Panc1 (cell line): ENCODE measurements at places on chromosomes 1 and 21.
A peak's percentile ranks its signal among the peaks of the same experiment; 100 is the strongest.

DNA sequence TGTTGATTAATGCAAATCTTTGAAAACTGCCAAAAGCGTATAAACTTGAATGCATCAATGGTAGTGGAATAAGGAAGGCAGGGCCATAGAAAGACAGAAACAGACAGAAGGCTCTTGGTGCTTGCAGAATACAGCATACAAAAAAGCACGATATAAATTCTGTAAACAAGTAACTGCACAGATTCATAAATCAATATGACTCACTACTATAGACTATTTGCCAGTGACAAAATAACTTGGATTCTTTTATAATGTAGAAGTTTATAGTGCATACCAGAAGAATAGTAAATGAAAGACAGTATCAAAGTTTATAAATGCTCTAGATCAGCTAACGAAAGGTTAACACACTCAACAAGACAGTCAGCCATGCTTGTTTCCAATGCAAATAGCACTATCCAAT, 349.6 kb downstream of the PTBP2 start:
- DNase-seq = no peak

- DNase-seq = no peak
Measured at GRCh38 chr1:36866169-36866814, 168.0 kb downstream of the GRIK3 start.

- no peak for DNase-seq
Measured at GRCh38 chr1:92503043-92503925, 16.6 kb upstream of the GFI1 start.

DNA sequence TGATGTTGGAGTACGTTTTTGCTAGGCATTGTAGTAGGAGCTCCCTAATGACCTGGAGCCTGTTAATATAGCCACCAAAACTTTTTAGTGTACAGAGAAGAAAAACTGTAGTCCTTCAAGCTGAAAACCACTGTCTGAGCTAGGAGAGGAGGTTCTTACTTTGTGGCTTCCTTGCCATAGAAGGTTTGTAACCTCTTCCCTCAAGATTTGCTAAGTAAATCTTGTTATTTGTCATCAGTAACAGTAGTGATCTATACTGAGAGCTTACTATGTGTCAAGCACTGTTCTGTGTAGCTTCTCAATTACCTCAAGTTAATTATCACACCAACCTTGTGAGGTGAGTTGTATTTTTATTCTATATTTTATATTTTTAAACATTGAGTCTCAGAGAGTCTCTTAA, 21.2 kb upstream of the LRRC8C start:
- DNase-seq = no peak

DNA sequence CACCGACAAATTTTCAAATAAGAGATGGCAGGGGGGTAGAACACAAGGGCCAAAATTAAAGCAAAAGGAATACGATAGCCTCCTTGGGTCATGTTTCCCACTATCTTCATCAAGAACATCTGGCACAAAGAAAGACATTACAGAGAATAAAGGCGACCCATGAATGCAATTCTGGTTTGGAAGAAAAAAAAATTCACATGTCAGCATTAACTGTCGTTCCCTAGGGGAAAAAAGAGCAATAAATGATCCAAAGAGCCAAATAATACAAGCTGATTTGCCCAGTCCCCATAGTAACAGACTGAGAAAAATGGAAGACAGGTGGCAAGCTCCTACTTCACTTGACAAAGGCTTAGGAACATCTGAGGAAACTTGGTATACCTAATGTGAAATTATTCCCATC, 4.5 kb downstream of the STIL start:
- DNase-seq = no peak

GRCh38 chr1:165387505-165387904, 31.0 kb upstream of the LMX1A start:
- DNase-seq = no peak

GRCh38 chr1:179195376-179195775, 34.1 kb downstream of the ABL2 start:
- no peak for DNase-seq

GRCh38 chr1:228009828-228010775, 3.3 kb downstream of the WNT3A start:
- DNase-seq = no peak

DNA sequence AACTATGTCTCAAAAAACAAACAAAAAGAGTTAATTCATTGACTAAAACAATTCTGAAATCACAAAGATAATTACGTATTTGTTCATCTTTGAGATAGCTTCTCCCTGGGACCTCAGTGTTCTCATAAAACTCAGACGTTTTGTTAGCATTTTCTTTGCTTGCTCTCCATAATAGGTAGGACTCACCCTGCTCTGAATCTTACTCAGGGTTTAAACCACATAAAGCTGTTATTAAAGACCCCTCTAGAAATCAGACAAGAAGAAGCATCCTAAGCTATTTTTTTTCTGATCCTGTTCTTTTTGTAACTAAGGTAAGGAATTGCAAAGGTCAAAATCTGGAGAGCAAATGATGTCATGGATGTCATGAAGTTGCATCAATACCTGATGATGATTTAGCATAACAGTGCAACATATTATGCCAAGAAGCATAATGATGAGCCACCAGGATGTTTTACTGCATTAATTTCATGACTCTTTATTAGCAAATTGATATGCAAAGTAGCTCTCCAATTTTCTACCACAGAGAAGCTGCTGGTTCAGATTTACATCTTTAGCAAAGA, 2.4 kb downstream of the FBXO42 start:
- DNase-seq = no peak

GRCh38 chr1:46823151-46823550, 24.3 kb downstream of the CYP4B1 start:
- no peak for DNase-seq

DNA sequence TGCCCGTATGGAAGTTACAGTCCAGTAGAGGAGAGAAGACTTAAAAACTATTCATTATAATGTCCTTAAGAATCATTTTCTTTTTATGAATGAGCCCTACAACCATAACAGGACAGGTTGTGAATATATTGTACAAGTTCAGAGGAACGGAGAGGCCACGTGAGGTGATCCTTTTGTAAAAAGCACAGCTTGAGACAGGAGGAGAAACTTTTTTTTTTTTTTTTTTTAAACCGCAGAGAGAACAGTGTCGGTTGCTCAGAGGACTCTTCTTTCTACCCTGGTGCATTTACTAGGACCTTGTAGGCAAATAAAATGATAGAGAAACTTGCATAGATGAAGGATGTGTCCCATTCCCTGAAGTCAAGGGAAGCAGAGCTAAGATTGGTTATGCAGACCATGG, 32.1 kb downstream of the DYRK1A start:
- no peak for DNase-seq

GRCh38 chr1:114088392-114089299, 65.0 kb downstream of the SYT6 start:
- no peak for DNase-seq

DNA sequence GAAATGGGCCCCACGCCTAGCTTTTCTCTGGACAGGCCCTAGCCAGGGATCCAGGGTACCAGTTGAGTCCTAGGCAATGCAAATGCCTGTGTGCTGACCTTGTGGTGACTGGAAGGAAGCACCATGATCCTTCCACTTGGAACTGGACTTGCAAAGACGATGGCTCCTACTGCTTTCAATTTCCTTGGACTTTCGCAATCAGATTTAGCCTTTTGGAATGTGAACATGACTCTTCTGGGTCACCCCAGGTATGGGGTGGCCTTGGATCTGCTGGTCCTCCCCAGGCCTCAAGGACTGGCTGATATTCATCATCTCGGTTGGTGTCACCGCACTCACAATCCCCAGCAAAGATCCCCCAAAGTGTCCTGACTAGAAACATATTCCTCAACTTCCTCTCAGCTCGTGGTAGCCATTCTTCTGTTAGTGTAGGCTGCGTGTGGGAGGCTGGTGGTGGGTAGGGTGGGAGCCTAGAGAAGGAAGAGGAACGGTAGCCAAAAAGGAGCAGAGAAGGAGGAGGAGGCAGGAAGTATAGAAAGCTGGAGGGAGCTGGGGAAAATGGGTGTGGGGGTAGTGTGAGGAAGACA, 130.5 kb downstream of the PPIAL4G start:
- no peak for DNase-seq

DNA sequence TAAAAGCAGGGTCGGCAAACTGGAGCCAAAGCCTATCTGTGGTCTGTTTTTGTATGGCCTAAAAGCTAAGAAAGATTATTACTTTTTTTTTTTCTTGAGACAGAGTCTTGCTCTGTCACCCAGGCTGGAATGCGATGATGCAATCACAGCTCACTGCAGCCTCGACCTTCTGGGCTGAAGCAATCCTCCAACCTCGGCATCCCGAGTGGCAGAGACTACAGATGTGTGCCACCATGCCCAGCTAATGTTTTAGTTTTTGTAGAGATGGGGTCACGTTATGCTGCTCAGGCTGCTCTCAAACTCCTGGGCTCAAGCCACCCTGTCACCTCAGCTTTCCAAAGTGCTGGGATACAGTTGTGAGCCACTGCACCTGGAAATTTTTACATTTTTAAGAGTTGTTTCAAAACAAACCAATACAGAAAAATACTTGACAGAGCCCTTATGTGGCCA, 6.5 kb upstream of the GLRX2 start:
- DNase-seq = peak; percentile 27

DNA sequence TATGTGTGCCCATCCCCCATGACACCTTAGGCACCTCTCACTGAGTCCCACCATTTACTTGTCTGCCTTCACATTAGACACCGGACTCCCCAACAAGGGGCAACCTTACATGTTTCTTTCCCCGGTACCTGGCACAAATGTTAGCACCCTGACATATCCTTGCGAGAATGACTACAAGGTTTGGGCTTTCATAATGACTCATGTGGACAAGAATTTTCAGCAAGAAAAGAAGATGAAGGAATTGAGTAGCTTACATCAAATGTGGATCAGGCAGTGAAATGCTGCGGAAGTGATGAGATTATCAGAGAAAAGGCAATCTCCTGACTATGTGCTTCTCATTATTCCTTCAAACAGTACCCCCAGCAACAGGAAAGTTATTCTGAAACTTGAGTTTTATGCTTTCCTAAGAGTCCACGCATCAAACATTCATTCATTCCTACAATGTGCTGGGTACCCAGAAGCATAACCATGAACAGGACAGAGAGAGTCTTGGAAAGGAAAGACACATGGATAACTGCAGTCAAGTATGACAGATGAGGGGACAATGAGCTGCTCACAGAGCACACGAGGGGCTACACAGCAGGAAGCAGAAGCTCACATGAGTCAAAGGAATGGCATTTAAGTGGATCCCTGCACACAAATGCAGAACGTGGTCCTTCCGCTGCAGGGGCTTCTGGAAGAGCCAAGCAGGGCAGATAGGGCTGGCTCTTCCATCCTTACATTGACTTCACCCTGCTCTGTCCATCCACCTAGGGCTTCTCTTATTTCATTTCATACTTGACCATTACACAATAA, 112.1 kb downstream of the PCNX2 start:
- no peak for DNase-seq

GRCh38 chr1:53371121-53371666, 43.3 kb upstream of the LRP8 start:
- DNase-seq = no peak

GRCh38 chr1:228848406-228848805, 113.1 kb downstream of the RHOU start:
- no peak for DNase-seq

GRCh38 chr21:45774291-45774690, 130.8 kb downstream of the PCBP3 start:
- DNase-seq = no peak

GRCh38 chr21:42058631-42059111, 12.4 kb upstream of the UMODL1 start:
- DNase-seq = no peak

DNA sequence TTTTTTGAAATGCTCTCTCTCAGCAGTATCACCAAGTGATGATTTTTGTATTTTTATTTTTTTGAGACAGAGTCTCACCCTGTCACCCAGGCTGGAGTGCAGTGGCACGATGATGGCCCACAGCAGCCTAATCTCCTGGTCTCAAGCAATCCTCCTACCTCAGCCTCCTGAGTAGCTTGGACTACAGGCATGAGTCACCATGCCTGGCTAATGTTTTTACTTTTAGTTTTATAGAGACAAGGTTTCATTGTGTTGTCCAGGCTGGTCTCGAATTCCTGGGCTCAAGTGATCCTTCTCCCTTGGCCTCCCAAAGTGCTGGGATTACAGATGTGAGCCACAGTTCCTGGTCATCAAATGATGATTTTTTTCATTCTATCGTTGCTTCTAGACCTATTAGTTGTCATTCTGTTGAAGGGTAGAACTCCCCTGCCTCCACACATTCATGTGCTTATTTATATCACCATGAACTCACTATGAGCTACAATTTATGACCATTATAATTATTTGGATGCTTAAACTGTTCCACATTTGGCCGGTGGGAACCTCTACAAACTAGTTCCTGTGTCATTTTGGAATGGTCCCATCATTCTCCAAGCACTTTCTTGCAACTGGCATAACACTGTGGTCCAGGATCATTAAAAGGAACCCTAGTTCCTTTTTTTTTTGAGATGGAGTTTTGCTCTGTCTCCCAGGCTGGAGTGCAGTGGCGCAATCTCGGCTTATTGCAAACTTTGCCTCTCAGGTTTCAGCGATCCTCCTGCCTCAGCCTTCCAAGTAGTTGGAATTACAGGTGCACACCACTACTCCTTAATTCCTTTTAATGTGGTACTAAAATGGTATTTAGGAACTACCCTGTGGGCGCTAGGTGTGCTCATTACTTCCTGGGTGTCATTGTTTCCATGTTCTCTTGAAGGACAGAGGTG, 20.2 kb upstream of the TOR3A start:
- DNase-seq = no peak

- DNase-seq = no peak
Measured at GRCh38 chr1:51642739-51643142, 25.8 kb downstream of the OSBPL9 start.

DNA sequence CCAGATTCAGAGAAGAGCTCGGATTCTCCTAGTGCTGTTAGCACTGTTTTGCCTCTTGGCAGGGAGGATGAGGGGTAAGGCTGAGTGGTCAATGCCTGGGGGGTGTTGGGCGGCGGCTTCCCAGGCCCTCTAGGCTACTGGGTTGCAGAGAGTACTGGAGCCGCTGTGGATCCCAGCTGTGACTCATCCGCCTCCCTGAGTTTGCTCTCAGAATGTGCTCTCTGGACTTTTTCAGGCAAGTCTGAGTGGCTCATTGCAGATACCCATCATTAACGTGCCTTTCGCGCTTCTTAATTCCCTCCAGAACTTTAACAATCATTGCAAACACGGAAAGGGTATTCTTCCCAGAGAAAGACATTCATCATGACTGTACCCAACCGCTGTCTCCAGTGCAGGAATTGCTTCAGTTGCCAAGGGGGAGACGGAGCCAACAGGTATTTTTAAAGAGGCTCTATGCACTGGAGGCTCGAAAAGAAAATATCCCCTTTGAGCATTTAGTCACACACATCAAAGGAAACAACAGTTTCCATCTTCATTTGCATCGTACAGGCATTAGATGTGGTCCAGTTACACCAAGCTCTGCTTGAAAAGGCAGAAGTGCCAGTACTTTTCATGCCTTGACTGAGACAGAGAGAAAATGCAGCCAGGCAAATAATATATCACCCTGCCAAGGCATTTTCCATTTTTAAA, 14.4 kb upstream of the CAMTA1 start:
- no peak for DNase-seq

GRCh38 chr1:147641695-147642592, 28.4 kb downstream of the ACP6 start:
- peak; percentile 55 for DNase-seq

GRCh38 chr21:42818328-42818749, 61.0 kb downstream of the WDR4 start:
- DNase-seq = no peak

GRCh38 chr1:104874044-104874443, 1124.3 kb downstream of the AMY1C start:
- DNase-seq = no peak
